ENCODE measurements at places on chromosomes 16 and 17. TPM values are rescaled to one million over a fixed set of nuclear protein-coding genes. Genes with fewer than 3 reads are reported as not detected.

KRTAP4-3 gene
- total RNA-seq, result not detected

UTS2R gene
- total RNA-seq, result not detected

NPIPA8 gene
- not detected for total RNA-seq

LLGL2 gene
- total RNA-seq, result 7.9 TPM

IL32 gene
- 18.0 TPM for total RNA-seq

PSME3 gene
- total RNA-seq, result 85.5 TPM

SLFN14 gene
- not detected for total RNA-seq

KRTAP4-1 gene
- total RNA-seq, result not detected

KRT13 gene
- total RNA-seq, result 22.3 TPM

OGFOD1 gene
- 48.3 TPM for total RNA-seq

RNF112 gene
- total RNA-seq, result 1.4 TPM

FBXW10 gene
- not detected for total RNA-seq

ZNF263 gene
- 48.6 TPM for total RNA-seq

SOCS1 gene
- total RNA-seq, result 6.4 TPM

BCO1 gene
- total RNA-seq, result 0.27 TPM

CLDN9 gene
- total RNA-seq, result 0.39 TPM

HOXB3 gene
- 21.9 TPM for total RNA-seq

KRTAP3-2 gene
- not detected for total RNA-seq

OR1E2 gene
- not detected for total RNA-seq

All from gastroesophageal sphincter (tissue), 4 donors.